ENCODE measurements at places on chromosomes 2 and 18.

DNA sequence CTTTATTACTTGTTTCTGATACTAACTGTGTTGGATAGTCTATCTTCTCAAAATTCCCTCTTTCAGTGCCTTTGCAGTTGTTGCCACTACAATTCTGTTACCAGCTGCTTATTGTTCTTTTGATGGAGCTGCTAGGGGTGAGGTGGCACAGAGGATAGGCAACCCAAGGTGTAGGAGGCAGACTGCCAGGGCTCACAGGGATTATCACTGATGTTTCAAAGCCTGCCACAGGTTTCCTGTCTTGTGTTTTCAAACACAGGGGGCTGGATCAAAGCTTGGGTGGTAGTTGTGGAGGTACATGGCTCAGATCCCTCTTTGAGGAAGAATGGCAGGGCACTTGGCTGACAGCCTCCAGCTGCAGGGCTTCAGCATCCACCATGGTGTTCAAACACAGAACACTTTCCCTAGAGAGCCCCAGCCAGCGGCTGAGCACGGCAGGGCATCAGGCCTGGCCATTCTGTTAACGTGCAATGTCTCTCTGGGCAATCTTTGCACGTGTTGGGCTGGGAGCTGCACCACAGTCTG, 87.1 kb downstream of the POLE4 start:
- DNase-seq: no peak

- DNase-seq: peak; percentile 97
Observed at GRCh38 chr2:220228310-220229006, 601.0 kb downstream of the SLC4A3 start.

DNA sequence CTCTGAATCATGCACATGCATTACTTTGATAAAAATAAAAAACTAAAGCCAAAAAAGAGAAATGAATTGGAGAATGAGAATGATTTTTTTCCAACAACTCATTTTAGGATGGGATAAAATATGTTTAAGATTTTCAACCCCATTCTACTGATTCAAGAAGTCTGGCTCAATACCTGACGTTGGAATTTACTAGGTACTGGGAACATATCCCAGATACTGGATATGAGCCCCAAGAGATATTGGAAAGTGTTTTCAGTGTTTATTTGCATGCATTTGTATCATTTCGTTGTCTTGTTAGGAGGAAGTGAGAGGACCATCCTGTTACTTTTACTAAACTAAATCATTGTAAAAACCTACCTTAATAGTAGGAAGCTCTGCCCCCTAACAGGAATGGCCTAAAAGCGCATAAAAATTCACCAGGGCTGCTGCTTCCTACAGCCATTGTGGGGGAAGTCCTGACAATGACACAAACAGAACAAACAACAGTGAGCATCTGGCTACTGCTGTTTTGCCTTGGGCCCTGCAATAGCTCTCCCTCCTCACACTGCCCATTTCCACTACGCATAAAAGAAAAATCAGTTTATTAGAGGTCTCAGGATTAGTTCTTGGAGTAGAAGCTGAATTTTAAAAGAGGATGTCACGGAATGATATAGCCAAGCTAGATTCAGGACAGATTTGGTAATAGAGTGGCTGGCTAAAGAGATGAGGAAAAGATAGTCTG, 35.2 kb downstream of the ANKAR start:
- DNase-seq: no peak

DNA sequence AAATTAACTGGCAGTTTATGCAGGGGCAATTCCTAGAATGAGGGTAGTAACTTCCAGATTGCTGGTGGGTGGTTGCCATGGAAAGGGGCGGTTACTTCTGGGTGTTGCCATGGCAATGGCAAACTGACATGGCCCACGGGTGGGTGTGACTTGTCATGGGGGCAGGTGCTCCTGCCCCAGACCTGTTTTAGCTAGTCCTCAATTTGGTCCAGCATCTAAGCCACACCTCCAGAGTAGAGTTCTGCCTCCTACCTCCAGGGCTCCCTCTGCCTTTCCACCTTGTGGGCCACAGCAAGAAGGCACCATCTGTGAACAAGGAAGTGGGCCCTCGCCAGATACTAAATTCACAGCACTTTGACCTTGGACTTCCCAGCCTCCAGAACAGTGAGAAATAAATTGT, 148.7 kb downstream of the TFCP2L1 start:
- no peak for DNase-seq

GRCh38 chr2:100113990-100114433, 28.4 kb downstream of the AFF3 start:
- DNase-seq: no peak

DNA sequence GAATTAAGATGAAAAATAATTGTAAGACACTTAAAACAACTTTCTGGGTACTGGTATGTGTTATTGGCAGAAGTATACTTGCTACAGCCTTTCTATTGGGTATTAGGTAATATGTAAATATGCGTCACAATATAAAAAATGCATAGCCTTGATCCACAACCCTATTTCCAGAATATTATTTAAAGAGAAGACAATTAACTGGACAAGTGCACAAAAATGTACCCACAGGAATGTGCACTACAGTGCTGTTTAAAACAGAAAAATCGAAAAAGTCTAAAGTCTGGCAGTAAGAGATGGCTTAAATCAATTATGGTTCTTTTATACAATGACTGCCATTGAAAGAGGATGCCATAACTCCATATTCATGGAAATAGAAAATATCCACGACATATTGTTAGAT, 149.7 kb downstream of the UPP2 start:
- DNase-seq: no peak

- DNase-seq: no peak
Observed at GRCh38 chr2:66436581-66437001, 1.7 kb downstream of the MEIS1 start.

GRCh38 chr2:158346032-158346431, 110.5 kb downstream of the CCDC148 start:
- DNase-seq: no peak

GRCh38 chr2:136448986-136449780, 316.2 kb upstream of the THSD7B start:
- no peak for DNase-seq

- no peak for DNase-seq
Observed at GRCh38 chr2:235059161-235059560, 107.3 kb downstream of the SH3BP4 start.

DNA sequence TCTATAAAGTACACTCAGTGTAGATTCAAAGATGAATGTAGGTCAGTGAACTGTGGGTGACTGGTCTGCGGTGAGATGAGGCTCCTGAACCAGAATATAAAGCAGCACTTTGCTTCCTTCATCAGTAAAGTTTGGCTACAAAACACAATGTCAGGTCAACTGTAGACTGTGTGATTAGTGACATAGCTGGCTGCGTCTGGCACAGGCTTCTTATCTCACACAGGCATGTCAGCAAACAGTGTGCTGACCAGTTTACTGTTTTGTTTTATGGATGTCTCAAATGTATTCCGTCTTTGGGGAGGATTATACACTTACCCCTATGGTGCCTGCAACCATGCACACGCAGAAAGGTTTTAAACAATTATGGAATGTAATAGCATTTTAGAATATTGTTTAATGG, 87.1 kb downstream of the ZNF236 start:
- DNase-seq: no peak

DNA sequence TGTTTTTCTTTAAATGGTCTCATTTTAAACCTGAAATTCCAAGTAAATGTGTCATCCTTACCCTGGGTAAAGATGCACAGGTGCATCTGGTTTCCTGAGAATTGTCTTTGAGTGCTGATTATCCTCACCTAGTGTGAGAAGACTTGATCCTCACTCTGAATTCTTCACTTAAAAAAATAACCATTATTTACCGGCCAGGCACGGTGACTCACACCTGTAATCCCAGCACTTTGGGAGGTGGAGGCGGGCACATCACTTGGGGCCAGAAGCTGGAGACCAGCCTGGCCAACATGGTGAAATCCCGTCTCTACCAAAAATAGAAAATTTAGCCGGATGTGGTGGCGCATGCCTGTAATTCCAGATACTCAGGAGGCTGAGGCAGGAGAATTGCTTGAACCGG, 9.9 kb upstream of the WNT6 start:
- DNase-seq: no peak

DNA sequence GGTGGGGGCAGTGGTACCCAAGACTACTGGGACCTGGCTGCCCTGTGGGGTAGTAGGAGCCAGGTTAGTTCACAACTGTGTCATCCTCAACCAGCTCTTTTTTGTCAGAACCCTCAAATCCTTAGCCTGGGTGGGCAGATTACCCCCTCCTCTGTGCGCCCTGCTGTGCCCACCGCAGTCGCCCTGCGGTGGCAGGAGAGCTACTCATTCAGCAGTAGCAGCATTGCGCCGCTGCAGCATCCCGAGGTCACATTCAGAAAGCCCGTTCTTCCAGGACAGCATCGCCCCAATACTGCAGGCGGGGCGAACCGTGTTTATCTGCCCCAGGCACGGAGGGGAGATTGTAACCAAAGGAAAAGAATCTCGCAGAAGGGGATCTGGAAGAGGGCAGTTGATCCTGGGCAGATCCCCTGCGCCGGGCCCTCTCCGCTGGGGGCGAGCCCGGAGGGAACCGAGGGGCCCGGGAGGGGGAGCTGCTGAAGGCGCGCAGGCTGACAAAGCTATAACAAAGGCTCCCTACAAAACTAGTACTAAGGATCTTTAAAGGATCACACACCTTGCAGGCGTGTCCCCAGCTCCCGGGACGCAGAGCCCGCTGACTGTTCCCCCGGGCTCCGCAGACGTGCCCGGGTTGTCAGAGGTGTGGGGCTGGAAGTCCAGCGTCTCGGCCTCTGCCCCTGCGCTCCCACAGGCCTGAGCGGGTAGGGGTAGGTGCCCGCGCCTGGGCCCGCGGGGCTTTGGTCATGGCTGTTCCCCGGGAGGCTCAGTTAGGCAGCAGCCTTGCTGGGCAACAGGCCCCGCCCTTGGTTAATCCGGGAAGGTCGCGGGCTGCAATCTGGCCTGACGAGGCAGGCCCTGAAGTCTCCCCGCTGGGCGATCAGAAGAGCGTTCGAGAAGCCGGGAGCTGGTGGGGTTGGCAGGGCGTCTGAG, 13.2 kb downstream of the POU3F3 start:
- DNase-seq: no peak

DNA sequence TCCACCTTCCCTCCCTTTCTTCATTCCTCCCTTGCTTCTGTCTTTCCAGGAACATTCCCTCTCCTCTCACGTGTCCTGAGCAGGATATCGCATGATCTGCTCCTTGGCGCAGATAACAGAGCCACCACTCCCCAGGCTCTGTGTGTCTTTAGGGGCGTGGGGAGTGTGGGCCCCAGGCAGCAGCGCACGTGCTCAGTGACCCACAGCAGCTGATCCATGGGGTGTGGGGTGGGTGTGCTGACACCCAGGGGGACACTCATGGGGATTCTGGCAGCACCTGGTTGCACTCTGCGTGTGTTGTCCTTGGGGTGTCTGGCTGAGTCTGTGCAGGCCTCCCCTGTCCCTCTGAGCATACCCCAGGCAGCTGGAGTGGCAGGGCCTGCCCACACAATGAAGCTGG, 9.9 kb upstream of the FOSL2 start:
- DNase-seq: no peak

DNA sequence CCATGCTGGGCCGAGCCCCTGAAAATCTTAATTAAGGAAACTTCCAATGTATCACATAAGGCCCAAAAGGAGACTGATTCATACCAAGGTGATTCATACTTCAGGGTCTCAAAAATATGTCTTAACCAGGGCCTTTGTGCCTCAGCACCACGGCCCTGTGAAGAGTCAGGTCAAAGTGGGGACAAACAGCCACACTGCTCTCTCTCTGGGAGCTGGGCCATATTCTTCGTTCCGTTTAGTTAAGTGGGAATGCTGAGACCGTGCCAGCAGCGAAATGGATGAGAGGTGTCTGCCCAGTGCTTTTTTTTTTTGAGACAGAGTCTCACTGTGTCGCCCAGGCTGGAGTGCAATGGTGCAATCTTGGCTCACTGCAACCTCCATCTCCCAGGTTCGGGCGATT, 9.3 kb upstream of the PTMA start:
- no peak for DNase-seq

DNA sequence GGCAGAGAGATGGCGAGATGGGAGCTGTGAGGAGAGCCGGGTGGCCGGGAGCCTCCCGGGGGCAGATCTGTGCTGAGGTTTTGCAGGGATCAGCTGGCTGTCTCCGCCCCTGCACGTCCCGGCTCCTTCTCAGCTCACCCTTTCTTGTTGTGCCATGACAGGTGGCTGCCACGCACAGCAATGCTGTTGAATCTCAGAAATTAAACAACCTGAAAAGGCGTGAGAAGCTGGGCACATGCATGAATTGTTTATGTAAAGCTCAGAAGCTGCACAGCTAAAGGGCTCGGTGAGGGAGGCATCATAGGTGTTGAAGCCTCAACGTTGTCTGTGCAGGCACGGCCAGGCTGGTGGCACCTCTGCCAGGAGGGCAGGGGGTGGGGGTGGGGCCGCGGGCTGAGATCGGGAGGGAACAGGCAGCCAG, 858 bp upstream of the RTP5 start:
- DNase-seq: no peak

- DNase-seq: peak; percentile 93
Observed at GRCh38 chr2:151043484-151043883, 218.2 kb downstream of the RBM43 start.

DNA sequence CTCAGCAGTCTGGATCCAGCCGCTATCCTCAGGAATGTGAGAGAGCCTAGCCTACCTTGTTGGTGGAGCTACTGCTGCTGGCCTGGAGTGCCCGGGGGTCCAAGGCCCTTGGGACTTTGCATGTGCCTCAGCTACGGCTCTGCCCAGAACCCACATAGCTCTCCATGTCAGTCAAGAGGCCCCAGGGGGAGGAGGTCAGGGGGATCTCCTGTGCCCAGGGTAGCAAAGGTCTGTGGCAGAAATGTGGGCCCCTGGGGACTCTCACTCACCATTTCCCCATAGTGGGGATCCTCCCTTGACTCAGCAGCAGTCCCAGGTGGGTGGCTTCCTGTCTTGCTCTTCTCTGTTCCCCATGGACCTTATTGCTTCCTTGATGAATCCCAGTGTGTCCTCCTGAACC, 342.7 kb upstream of the CHAC2 start:
- no peak for DNase-seq

DNA sequence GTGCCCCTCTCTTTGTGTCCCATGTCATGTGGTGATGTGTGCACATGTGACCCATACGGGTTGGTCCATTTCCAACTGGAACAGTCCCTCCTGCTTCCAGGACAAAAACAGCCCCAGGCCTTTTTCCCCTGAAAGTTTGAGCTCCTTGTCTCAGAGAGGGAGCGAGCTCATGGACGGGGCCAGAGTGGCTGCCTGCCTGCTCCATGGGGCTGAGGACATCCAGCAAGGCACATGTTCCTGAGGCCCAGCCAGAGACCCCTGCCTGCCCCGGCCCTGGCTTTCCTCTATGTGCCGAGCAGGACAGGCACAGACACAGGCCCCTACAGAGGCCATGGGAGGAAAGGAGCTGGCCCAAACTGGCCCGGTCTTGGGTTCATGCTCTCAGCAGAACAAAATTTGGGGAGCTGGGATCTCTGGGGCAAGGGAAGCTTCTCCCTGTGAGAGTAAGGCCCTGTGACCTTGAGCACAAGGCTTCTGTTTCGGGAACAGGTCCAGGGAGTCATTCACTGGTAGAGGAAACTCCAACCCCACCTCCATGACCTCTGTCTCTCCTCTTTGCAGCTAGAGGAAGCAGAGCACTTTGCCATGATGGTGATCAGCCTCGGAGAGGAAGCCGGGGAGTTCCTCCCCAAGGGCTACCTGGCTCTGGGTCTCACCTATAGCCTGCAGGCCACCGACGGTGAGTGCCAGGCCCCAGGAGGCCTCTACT, 105.8 kb upstream of the MCFD2 start:
- DNase-seq: no peak

- no peak for DNase-seq
Observed at GRCh38 chr2:26164641-26165211, 8.2 kb upstream of the GAREM2 start.

All from HCEC 1CT (cell line).